ENCODE measurements at places on chromosomes 6 and 20.

DNA sequence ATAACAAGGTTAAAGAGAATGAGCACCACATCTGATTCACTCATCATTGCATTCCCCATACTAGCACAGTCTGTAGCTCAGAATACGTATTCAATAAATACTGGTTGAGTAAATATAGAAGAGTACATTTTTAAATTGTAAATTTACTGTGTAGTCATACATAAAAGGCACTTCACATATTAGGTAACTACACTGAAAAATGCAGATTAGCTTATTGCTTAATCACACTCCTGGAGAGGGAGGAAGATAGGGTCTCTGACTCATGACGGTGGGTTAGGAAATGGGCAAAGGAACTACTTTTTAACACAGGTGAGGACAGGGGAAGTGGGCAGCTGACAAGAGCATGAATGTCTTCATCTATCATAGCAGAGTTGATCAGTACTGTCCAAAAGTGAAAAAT is 133.2 kb downstream of the TBC1D32 start:
- DNase-seq: no peak

- no peak for DNase-seq
Observed at GRCh38 chr20:55140631-55141030, 665.2 kb downstream of the DOK5 start.

- peak; percentile 22 for DNase-seq
Observed at GRCh38 chr6:2970753-2971419, 481 bp downstream of the SERPINB6 start.

- no peak for DNase-seq
Observed at GRCh38 chr20:7673841-7674240, 266.4 kb downstream of the HAO1 start.

- DNase-seq: no peak
Observed at GRCh38 chr6:54310377-54311152, 2.3 kb downstream of the TINAG start.

- no peak for DNase-seq
Observed at GRCh38 chr6:22145823-22146677, 150.8 kb downstream of the PRL start.

- DNase-seq: no peak
Observed at GRCh38 chr20:55555075-55555650, 450.2 kb downstream of the CBLN4 start.

GRCh38 chr6:38528196-38528965 is 111.3 kb downstream of the BTBD9 start:
- no peak for DNase-seq

- no peak for DNase-seq
Observed at GRCh38 chr20:49664612-49665313, 48.9 kb downstream of the B4GALT5 start.

GRCh38 chr6:148999501-148999900 is 252.7 kb downstream of the UST start:
- no peak for DNase-seq

GRCh38 chr6:120735641-120736040 is 598.6 kb downstream of the TBC1D32 start:
- no peak for DNase-seq

DNA sequence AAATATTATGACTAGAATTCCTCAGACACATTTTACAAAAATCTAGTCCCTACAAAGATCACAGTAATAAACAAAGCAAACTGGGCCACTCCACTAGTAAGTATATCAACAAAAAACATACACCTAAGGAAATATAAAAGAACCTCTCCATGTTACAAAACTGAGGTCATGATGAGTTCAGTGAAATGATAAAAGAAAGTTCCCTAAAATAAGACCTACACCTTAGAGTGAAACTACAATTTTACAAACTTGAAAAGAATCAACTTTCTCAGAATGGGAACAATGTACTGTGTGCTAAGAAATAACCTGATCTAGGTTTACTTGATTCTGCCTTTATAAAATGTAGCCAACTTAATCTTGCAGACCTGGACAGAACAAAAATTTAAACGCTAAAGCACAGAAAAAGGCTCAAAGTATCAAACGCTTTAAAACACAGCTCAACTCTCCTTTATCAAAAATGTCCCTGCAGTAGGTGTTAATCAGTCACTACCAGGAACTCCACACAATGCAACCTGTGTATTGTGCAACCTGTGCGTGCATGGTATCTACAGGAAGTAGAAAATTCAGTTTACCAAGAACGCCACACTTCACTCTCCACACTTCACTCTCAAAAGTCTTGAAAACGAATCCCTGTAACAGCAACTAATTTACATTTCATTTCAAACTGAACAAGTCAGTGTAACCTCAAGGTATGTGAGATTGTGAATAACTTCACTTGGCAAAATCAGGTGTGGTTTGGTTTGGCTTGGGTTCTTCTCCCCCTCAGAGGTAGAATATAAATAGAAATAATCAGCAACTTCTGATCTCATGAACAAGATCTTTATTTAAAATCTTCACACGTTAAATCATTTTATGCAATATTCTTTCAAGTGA is 1.8 kb downstream of the RALGAPA2 start:
- DNase-seq: no peak

DNA sequence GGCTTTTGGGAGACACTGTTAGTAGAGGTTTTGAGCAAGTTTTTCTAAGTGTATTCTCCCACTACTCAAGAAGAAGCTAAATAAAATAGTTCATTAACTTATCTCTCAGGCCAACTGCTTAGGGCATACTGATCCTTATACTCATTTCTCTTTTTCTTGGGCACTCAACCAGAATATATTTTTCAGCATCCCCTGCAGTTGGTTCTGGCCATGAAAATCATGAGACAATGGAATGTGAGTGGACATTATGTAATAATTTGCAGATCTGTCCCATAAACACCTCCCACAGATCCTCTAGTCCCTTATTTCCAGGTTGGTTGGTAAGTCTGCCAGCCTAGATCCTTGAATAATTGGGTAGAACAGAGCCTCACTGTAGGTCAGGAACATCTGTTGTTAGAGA is 136.7 kb downstream of the AIG1 start:
- DNase-seq: no peak

GRCh38 chr6:37074053-37074827 is 68.8 kb downstream of the FGD2 start:
- no peak for DNase-seq

GRCh38 chr20:50298554-50299324 is 108.1 kb downstream of the CEBPB start:
- no peak for DNase-seq

All from effector CD8-positive, alpha-beta T cell (primary cell).